ENCODE measurements at places on chromosomes 5 and 9. TPM values are rescaled to one million over a fixed set of nuclear protein-coding genes. Genes with fewer than 3 reads are reported as not detected.

The FCN2 gene
- not detected for total RNA-seq

DNA sequence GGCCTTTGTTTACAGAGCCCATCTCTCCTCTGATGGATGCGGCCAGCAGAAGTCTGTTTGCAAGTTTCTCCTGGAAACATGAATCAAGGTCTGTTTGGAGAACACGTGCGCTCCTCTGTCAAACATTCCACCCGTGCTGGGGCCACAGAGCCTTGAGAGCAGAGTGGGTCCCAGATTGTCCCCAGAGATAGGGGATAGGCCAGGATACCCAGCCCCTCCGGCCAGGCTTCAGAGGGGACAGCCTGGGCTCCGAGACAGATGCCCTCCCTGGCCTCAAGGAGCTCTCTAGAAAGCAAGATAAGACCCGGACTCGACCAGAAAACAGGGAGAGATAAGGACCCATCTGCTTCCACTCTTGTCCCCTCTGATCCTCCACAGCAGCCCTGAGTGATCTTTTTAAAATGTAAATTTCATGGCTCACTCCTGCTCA, 40.4 kb upstream of the HAND1 start:
- no peak for DNase-seq

The NEUROG1 gene
- not detected for total RNA-seq

DNA sequence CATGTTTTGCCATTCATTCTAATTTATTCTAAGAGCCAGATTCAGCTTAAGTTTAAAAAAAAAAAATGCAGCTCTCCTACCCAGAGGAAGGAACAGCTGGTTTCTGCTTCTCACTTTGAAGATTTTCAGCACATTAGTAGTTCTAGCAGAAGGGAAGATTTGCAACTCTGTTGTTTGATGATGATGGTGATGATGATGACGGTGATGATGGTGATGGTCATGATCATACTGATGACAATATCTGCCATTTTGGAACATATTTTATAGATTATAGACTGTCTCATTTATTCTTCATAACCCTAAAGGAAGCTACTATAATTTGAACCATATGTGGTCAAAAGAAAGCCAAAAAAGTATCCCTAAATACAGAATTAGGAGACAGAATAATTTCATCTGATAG, 7.9 kb upstream of the MED10 start:
- DNase-seq = no peak

The CCNI2 gene
- total RNA-seq = not detected

DNA sequence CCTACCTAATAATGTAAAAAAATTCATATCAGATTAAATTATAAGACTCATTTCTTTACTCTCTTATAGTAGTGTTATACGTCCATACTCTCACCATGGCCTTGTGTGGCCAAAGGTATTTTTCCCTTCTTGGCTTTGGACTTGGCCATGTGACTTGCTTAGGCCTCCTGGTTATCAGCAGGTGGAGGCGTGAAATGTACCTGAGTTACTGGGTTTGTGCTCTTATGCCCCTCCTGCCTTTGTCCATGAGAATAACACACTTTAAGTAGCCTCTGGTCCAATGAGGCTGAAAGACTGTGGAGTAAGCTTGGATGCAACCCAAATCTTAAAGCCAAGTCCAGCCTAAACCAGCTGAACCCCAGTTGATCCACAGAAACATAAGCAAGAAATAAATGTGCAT, 68.7 kb downstream of the RETREG1 start:
- DNase-seq = no peak

The SLC1A3 gene
- 0.45 TPM for total RNA-seq

The SPATA31C1 gene
- not detected for total RNA-seq

DNA sequence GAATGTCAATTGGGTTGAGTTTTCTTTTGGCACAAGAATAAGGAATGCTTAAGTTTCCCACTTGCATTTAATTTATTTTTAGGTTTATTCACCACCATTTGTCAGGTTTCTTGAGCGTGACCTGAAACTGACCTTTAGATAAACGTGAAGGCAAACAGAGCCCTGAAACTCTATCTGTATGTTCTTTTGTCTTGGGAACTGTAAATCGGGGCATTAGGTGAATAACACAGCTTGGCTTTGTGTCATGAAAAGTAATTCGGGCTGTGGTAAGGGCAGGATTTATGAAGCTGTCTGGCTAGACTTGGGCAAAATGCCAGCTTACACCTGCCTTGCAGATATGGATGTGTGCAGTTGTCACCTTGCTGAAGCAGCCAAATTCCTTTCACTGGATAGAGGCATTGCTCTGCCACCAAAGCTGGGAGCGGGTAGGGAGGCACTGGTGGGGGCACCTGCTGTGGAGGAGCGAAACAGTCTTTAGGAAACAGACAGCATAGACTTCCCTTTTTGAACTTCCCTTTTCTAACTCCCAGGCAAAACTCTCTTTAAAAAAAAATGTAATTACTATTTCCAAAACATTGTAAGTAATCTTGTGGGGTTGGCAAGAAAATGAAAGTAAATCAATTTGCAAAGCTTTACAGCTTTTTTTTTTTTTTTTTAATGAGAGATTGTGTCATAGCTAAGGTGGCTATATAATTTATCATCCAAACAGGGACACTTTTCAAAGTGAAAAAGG, 545.2 kb downstream of the CSNK1G3 start:
- DNase-seq = no peak

GRCh38 chr5:94086194-94086593, 344.8 kb upstream of the POU5F2 start:
- DNase-seq = no peak

- no peak for DNase-seq
Observed at GRCh38 chr5:105638437-105638836, 2032.3 kb downstream of the EFNA5 start.

- DNase-seq = no peak
Observed at GRCh38 chr5:10268100-10268499, 18.0 kb downstream of the CCT5 start.

GRCh38 chr5:133741396-133741795, 129.1 kb upstream of the FSTL4 start:
- DNase-seq = no peak

DNA sequence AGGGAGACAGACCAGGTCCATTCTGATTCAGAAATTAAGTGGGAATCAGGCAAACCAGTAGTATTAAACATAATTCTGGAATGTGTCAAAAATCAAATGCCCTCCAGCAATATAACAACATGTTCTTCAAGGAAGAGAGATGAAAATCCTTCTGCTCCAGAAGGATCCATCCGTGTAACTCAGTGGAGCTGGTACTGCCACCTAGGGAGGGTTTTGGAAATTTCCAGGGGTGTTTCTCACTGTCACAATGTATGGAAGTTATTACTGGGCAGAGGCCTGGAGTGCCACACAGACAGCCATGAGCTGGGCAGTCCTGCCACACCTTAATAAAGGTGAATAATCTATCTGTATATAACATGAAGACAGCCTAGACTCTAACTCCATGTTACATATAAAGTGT, 87.5 kb downstream of the TTLL11 start:
- peak; percentile 44 for DNase-seq

GRCh38 chr9:94895668-94896067, 169.2 kb downstream of the AOPEP start:
- DNase-seq = no peak

GRCh38 chr9:136808075-136808805, 492 bp downstream of the RABL6 start:
- DNase-seq = no peak

- DNase-seq = no peak
Observed at GRCh38 chr5:176545737-176546509, 3.2 kb upstream of the CDHR2 start.

GRCh38 chr9:17380126-17380861, 198.6 kb upstream of the SH3GL2 start:
- DNase-seq = no peak

The KLF4 gene
- 2.7 TPM for total RNA-seq

DNA sequence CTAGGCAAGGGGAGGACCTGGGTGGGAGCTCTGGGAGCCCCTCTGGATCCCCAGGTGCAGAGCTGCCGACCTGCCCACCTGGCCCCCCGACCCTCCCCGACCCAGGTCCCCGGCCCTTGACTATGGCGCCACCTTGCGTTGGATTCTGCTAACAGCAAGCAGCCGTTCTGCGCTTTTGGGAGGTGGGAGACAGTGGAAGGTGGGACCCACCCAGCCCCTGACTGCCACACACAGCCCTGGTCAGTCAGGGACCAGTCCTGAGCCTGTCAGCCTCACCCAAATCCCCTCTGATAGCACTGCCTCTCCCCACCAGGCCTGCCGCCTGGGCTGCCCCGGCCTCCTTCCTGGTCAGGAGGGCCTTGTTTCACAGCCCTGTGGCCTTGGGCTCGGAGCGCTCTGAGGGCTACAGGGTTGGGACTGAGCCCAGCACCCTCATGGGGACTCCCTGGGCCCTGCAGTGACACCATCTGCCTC, 77.9 kb downstream of the HMCN2 start:
- no peak for DNase-seq

DNA sequence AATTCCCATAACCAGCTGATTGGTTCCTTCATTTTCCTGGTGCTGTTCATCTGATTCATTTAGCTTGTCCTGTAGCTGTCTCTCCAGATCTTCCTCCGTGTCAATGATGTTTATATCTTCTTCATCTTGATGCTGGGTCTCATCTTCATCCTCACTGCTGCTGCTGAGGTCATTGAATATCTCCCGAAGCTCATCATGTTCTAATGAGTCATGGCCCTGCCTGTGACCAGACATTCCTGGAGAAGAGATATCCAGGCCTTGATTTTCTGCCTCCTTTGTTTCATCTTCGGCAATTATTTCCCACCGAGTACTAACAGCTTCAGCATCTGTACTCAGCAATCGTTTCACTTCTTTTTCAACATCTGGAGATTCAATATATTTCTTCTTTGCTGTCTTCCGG, 1.4 kb downstream of the TAF7 start:
- DNase-seq = no peak

DNA sequence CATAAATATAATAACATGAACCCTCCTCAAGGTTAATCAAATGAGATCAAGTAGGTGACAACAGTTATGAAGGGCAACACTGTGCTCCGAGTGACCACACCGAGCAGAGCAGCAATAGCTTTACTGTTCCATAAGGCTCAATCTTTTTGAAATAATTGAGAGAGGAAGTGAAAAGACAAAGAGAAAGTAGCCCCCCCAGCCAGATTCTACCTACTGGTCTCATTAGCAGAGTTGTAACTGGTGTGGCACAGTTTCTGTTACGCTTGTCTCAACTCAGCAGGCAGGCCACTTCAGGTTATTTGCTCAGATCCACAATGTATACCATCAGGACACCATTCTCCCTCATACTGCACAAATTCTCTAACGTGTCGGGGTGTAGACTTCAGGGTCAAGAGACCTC, 14.0 kb downstream of the PRUNE2 start:
- no peak for DNase-seq

DNA sequence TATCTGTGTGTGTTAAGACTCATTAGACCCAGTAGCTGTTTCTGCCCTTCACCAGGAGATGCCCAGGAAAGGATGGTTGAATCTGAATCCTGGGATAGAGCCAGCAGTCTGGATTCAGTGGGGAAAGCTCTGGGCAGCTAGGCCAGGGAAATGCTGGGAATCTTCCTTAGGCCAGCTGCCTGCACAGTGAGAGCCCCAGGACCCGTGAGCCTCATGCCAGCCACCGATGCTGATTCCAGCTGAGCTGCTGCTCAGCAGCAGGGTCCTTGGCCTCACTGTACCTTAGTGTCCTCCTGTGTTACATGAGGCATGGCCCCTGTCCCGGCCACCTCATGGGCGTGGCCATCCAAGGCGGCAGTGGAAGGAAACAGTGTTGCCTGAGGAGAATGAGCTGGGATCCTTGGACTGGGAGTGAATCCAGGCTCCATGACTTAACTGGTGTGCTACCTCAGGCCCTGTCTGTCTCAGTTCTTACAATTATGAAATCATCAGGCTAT, 87.1 kb downstream of the AMBP start:
- DNase-seq = no peak

The CDKN2B gene
- total RNA-seq = 7.1 TPM

The C5orf52 gene
- not detected for total RNA-seq

DNA sequence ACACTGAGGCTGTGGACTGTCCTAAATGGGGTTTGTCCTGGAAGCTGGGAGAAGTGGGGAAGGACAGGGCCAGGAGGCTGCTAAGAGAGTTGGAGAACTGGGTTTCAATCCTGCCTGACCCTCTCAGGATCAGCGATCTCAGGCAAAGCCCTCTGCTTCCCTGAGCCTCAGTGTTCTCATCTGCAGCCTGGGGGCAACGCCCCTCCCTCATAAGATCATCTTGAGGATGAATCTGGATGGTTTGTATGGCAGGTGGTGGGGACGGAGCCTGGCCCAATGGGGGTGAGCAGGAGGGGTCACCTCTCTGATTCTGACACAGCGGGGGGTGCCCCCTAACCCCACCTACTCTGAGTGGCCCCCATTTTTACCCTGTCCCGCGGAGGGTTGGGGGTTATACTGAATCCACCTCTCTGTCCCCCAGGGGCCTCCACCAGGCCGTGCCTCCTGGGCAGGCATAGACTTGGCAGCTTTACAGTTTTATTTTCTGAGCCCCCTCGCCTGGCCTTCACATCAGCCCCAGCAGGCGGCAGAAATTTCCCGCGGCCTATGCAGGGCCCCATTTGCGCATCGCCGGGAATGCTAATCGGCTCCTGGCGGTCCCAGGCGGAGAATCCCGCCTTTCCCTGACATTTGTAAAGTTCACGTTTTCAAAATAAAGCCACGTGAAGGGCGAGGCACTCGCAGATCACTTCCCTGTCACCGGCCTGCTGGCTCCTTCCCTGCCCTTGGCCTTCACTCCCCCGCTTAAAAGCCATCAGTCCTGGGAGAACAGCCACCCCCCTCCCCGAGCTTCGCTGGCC, 17.8 kb upstream of the LAMC3 start:
- DNase-seq = no peak

Data from HFFc6 (cell line).